Mesothelial cell of epicardium (in vitro differentiated cells): ENCODE measurements at places on chromosomes 4 and X. TPM values are rescaled to one million over a fixed set of nuclear protein-coding genes. Genes with fewer than 3 reads are reported as not detected.

The CDS1 gene
- 18.7 to 20.2 TPM (median 18.7 TPM) in 3 replicates for total RNA-seq

The CCDC110 gene
- 0.84 to 2.0 TPM (median 1.0 TPM) in 3 replicates for total RNA-seq

The CXCL3 gene
- 2.1 to 2.8 TPM (median 2.3 TPM) in 3 replicates for total RNA-seq

The ZNF280C gene
- total RNA-seq = 14.2 to 14.8 TPM (median 14.5 TPM) in 3 replicates

The TENM3 gene
- total RNA-seq = 104 to 107 TPM (median 106 TPM) in 3 replicates

The JCHAIN gene
- 0.16 to 0.47 TPM (median 0.18 TPM) in 3 replicates for total RNA-seq

The TMEM129 gene
- total RNA-seq = 36.0 to 37.8 TPM (median 37.3 TPM) in 3 replicates

The BTC gene
- total RNA-seq = 1.6 to 1.9 TPM (median 1.7 TPM) in 3 replicates

The CXorf49 gene
- not detected in 3 replicates for total RNA-seq

The PPP1R2C gene
- not detected in 3 replicates for total RNA-seq
